Spleen (tissue), 13 donors: ENCODE measurements at places on chromosomes 6 and 20. TPM values are rescaled to one million over a fixed set of nuclear protein-coding genes. Genes with fewer than 3 reads are reported as not detected.
A peak's percentile ranks its signal among the peaks of the same experiment; 100 is the strongest.

DNA sequence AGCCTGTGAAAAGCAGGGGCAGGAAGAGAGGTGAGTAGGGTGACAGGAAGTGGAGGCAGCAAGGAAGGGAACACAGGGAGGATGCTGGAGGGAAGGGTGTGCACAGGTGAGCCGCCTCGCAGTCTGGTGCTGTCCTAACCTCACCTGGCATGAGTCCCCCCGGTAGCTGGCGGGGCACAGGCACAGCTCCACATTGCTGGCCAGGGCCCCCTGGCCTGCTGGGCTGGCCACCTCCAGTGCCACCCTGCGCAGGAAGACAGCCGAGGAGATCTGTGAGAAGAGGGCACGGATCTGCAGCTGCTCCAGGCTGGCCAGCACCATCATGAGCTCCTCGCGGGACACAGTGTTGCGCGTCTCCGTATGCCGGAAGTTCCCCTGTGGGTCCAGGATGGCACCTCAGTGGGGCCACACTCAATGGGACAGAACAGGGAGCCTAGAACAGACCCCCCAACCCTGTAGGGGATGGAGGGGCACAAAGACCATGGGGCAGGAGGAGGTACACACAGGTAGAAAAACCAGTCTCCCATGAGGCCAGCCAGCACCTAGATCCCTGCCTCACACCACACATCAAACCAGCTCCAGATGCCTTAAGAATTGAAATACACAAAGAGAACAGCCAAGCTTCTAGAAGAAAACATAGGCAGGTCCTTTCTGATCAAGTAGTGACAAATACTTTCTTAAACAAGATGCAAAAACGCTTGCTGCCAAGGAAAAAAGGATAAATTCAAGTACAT lies 22.5 kb downstream of the ADRM1 start:
- DNase-seq: no peak

- DNase-seq: no peak
Observed at GRCh38 chr6:12467706-12468670, 177.8 kb downstream of the EDN1 start.

DNA sequence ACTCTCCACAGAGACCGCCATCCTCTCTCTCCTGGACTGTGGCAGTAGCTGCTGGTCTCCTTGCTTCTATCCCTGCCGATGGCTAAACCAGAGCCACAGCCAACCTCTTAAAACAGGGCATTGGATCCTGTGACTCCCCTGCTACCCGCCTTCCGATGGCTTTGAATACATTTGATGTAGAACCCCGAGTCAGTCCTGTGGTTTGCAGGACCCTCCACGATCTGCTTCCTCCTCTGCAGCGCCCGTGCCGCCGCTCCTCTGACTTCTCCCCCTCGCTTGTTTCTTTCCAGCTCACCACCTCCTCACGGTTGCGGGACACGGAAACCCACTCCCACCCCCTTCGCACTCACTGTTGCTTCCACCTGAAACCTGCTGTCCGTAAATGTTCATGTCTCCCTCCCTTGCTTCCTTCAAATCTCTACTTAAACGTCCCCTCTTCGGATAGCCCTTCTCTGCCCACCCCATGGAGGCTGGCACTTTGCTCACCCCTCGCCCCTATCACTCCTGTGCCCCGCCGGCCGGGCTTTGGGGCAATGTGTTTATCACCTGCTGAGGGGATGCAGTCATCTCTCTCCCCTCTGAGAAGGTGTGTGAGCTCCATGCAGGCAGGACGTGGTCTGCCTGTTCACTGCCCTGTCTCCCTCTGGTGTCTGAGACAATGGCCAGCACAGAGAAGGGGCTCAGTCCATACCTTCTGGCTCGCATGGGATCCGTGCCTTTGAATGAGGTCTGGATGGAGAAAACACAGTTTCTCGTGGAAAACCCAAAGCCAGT lies 67.8 kb downstream of the GFOD1 start:
- DNase-seq: no peak

- no peak for DNase-seq
Observed at GRCh38 chr20:15032352-15032622, 694.9 kb upstream of the FLRT3 start.

GRCh38 chr6:35602133-35602946 lies 86.4 kb downstream of the FKBP5 start:
- peak; percentile 41 for DNase-seq

CST11 gene
- polyA plus RNA-seq: not detected

TCF21 gene
- polyA plus RNA-seq: 6.5 TPM

MYLK2 gene
- 1.7 TPM for polyA plus RNA-seq

ID4 gene
- polyA plus RNA-seq: 9.1 TPM
